Activated T-cell treated with anti-CD3 and anti-CD28 coated beads, Interleukin-2, amount 50 U/mL, for 24 hours (primary cell): ENCODE measurements at places on chromosomes 4 and X.

DNA sequence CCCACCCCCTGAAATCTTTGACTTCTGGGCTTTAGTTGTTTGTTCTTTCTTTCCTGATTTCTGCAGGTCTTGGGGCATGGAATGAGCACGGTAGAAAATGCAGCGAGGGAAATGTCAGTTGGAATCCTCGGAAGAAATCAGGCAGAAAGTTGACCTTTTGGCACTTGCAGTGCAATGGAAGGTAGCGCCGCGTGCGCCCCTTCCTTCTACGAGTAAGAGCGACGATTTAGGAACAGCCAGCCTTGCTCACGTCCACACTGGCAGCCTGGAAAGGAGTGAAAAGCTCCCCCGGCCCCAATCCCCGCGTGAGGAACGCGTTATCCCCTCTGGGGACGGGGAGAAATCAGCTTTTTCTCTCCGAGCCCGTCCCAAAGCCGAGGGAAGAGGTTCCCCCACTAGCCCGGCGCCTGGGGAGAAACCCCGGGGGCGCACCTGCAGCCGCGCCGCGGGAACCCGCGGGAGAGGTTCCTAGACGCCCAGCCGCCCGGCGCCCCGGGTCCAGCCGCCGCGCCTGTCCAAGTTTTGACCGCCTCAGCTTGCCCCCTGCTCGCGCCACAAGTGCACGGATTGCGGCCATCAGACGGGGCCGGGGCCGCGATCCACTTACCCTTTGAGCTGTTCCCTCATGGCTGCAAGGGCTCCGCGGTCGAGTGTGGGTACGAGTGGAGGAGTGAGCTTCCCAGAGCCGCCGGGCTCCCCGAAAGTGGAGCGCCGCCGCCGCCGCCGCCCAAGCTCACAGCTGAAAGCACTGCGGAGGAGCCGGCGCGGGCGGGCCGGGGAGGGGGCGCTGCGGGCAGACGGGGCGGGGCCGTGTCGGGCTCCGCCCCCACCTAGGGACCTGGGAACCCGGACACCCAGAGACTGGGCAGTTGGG is 194.6 kb upstream of the FTHL17 start:
- DNase-seq, result no peak

DNA sequence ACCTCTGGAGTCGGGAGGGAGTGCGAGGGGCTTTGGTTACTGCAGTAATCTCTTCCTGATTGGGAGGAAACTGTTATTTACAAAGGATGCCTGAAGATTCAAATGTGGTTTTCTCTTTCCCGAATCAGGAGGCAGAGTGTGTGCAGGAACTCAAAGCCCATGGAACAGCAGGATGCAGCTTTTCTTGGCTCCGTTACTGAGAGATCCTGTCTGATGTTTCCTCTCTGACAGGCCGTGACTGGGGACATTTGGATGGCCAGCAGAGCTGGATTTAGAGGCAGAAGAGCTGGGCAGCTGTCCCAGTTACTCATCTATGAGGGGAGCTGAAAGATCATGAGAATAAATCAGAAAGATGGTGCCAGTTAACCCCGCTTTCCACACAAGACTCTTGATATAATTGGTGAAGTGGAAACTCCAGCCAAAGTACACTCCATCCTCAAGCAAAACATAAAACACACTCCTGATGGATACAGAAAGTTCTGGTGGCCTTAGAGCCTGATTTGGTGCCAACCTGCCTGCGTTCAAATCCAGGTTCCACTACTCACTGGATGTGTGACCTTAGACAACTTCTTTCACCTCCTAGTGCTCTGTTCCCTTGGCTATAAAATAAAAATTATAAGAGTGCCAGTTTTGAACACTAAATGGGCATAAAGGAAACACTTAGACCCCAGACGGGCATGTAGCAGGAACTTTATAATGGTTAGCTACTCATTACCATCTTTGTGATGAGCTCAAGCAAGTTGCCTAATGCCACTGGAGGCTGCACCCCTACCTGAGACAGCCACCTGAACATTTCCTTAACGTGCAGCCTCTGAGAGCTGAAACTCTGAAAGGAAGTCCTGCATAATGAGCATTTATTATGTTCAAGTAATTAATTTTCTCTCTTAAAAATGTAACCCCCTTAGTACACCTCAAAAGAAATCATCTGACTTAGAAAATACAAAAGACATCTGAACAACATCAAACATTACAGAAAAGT is 349.0 kb upstream of the GATB start:
- DNase-seq, result no peak

GRCh38 chr4:53776141-53776540 is 184.9 kb upstream of the LNX1 start:
- no peak for DNase-seq

GRCh38 chrX:65488495-65488894 is 46.1 kb downstream of the LAS1L start:
- no peak for DNase-seq
